Spinal cord (tissue), 10 donors: ENCODE measurements at places on chromosomes 5 and 9. TPM values are rescaled to one million over a fixed set of nuclear protein-coding genes. Genes with fewer than 3 reads are reported as not detected.
A peak's percentile ranks its signal among the peaks of the same experiment; 100 is the strongest.

Gene BARHL1
- 3.3 TPM for polyA plus RNA-seq

Gene PCDHB5
- polyA plus RNA-seq = 6.6 TPM

Gene TLX3
- 12.0 TPM for polyA plus RNA-seq

Gene PTPRD
- 131 TPM for polyA plus RNA-seq

Gene GRXCR2
- not detected for polyA plus RNA-seq

Gene TNC
- polyA plus RNA-seq = 213 TPM

Gene LHX2
- 1.1 TPM for polyA plus RNA-seq

Gene SMIM32
- polyA plus RNA-seq = 8.8 TPM

Gene OR13C2
- not detected for polyA plus RNA-seq

- H3K4me3 ChIP-seq = no peak overlapping the region
- DNase-seq = no peak
- no peak overlapping the region for H3K27ac ChIP-seq
- no peaks in the 10 kb centered on the region for H3K4me1 ChIP-seq
- no peaks in the 10 kb centered on the region for H3K27me3 ChIP-seq
Measured at GRCh38 chr9:7129391-7129790, 371.6 kb downstream of the KDM4C start.

DNA sequence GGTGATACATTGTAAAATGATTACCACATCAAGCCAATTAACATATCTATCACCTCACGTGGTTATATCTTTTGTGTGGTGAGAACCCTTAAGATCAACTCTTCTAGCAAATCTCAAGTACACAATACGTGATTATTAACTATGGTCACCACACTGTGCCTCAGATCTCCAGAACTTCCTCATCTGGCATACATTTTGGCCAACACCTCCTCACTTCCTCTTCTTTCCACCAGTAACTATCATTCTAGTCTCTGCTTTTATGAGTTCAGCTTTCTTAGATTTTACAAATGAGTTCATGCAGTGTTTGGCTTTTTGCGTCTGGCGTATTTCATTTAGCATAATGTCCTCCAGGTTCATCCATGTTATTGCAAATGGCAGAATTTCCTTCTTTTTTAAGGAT is 35.8 kb downstream of the PRKACG start:
- H3K36me3 ChIP-seq = no peaks in the 10 kb centered on the region
- DNase-seq = no peak
- H3K27me3 ChIP-seq = no peaks in the 10 kb centered on the region

DNA sequence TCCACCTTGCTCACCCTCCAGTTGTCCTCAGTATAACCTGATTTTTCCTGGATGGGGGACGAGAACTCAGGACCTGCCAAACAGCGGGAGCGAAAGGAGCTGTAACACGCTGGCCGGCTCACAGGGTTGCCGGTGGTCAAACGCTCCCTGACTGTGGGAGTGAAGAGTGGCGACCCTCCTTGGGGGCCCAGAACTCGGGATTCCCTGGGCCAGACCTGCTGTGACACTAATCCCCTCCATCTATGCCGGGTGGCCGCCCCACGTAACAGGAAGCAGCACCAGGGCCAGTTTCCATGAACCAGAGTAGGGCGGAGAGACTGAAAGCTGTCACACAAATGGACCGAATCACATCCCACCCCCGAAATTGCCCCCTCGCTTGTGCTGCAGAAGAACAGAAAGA is 1809.2 kb upstream of the ACO1 start:
- no peak overlapping the region for H3K27ac ChIP-seq
- H3K36me3 ChIP-seq = no peaks in the 10 kb centered on the region
- no peak overlapping the region for H3K4me3 ChIP-seq
- H3K27me3 ChIP-seq = no peaks in the 10 kb centered on the region

GRCh38 chr5:78879516-78879915 is 105.6 kb downstream of the ARSB start:
- no peaks in the 10 kb centered on the region for H3K4me1 ChIP-seq
- H3K27me3 ChIP-seq = no peaks in the 10 kb centered on the region
- no peak for DNase-seq
- H3K36me3 ChIP-seq = no peaks in the 10 kb centered on the region
- no peak overlapping the region for H3K27ac ChIP-seq

DNA sequence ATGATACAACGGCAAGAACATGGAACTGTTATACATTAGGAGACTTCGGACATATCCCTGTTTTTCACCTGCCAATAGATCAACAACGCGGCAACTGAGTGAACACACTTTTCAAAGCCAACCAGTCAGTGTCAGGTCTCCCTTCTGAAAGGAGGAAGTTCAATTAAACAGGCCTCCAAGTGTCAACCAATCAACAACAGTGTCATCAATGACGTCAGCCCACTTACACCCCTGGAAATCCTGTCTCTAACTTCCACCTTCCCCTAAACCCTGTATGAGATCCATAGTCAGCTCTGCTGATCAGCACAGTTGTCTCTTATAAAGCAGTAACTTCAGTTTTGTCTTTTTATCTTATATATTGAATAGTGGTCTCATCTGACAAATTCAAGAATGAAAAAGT is 36.6 kb downstream of the DMRT3 start:
- no peak overlapping the region for H3K4me3 ChIP-seq
- H3K27me3 ChIP-seq = no peaks in the 10 kb centered on the region
- peaks cover 4% of the 10 kb centered on the region for H3K4me1 ChIP-seq
- no peak for DNase-seq
- no peaks in the 10 kb centered on the region for H3K36me3 ChIP-seq
- H3K27ac ChIP-seq = no peak overlapping the region

DNA sequence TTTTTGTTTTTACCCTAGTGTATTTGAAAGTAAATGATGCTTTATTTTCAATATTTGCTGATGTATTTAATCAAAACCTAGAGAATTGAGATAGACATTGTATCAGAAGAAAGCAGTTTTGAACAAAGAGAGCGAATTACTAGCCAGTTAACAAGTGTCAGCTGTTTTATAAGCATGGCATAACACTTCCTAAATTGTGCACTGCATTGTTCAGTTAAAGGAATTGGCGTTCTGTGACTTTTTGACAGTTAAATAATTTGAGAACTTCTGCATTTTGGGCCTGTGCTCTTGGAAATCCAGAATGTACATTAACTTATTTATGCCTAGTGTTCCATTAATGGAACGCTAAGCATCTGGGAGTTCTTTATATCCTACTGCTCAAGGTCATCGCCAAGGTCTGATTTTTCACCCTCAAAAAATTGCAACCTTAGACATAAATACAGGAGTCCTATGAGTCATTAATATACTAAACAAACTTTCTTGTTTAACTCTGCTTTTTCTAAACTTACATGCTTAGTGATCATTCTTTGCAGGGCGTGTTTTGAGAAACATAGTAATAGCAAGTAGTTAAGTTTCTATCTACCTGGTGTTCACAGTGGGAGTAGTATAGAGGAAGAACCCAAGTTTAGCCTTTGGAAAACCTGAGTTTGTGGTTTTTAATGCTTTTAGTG is 31.1 kb downstream of the RASA1 start:
- H3K36me3 ChIP-seq = peaks cover 2% of the 10 kb centered on the region
- H3K27me3 ChIP-seq = no peaks in the 10 kb centered on the region
- no peak for DNase-seq

DNA sequence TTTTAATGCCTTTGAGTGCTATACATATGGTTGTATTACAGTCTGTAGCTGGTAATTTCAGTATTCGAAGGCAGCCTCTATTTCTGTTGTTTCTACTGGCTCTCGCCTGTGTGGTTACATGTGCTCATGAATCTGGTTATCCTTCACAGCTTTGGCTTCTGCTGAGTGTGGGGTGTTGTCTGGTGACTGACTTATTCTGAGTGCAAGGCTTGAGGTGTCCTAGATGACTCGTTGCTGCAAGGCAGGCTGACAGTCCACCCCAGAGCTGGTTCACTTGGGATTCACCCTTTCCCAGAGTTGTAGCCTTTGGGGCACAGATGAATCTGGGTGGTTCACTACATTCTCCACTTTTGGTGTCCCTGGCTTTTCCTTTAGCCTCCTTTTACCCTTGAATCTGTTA is 41.4 kb downstream of the PDE8B start:
- peaks cover 7% of the 10 kb centered on the region for H3K4me1 ChIP-seq
- no peak overlapping the region for H3K27ac ChIP-seq
- H3K4me3 ChIP-seq = no peak overlapping the region
- H3K27me3 ChIP-seq = no peaks in the 10 kb centered on the region
- H3K36me3 ChIP-seq = no peaks in the 10 kb centered on the region

GRCh38 chr5:7533941-7534340 is 138.0 kb downstream of the ADCY2 start:
- H3K27ac ChIP-seq = no peak overlapping the region
- no peak for DNase-seq
- H3K36me3 ChIP-seq = peaks cover 3% of the 10 kb centered on the region
- H3K27me3 ChIP-seq = no peaks in the 10 kb centered on the region
- no peaks in the 10 kb centered on the region for H3K4me1 ChIP-seq
- no peak overlapping the region for H3K4me3 ChIP-seq

DNA sequence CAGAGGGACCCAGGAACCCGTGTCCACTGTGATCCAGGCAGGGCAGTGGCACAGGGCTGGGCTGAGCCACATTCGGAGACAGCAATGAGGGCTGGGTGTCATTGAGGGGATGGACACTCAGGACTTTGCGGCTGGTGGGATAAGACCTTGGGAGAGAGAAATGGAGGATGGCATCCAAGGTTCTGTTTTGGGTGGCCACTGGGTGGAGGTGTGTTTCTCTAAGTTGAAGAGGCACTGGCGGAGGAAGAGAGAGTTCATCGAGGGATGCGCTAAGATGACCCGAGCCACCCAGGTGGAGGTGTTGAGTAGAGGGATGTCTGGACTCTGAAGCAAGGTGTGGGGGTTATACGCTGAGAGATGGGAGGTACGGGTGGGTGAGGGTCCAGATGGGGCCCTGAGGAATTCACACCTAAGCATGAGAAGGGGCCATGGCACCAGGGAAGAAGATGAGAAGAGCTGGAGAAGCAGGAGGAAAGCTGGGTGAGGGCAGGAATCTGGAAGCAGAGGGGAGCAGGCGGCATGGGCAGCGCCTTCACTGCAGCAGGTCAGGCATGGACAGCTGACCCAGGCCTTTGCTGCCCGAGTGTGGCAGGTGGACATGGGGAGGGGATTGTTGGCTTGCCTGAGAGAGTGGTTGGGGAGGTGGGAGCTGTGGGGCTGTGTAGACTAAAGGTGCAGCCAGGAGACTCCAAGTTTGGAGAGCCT is 2.5 kb upstream of the SLC25A48 start:
- H3K27ac ChIP-seq = peak overlapping the region; percentile 71
- peaks cover 38% of the 10 kb centered on the region for H3K27me3 ChIP-seq
- DNase-seq = no peak

DNA sequence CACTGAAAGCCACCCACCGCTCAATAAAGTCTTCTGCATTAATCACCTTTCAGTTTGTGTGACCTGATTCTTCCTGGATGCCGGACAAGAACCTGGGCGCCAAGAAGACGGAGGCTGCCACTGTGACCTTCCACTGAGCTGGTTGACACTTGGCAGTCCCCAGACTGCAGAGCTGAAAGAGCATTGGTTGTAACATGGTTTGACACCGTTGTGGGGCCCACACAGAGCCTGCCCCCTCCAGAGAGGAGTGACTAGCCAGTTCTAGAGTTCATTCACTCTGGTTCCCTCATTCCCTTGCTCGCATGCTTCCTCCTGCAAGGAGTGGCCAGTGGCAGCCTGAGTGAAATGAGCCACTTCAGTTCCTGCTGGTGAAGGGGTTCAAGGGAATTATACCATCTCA is 86.2 kb upstream of the ANXA1 start:
- DNase-seq = no peak
- no peaks in the 10 kb centered on the region for H3K4me1 ChIP-seq
- no peak overlapping the region for H3K27ac ChIP-seq
- no peaks in the 10 kb centered on the region for H3K36me3 ChIP-seq
- H3K4me3 ChIP-seq = no peak overlapping the region
